ENCODE measurements at places on chromosomes 12 and 14. TPM values are rescaled to one million over a fixed set of nuclear protein-coding genes. Genes with fewer than 3 reads are reported as not detected.

Gene OVCH1
- not detected for total RNA-seq

Gene TARBP2
- 46.1 TPM for total RNA-seq

Gene RALGAPA1
- total RNA-seq = 74.0 TPM

- DNase-seq = no peak
Measured at GRCh38 chr12:51373187-51373586, 18.0 kb downstream of the GALNT6 start.

GRCh38 chr14:93185349-93185720 lies 218 bp downstream of the LYSET start:
- no peak for DNase-seq

Data from naive thymus-derived CD8-positive, alpha-beta T cell (primary cell).